Effector memory CD8-positive, alpha-beta T cell (primary cell): ENCODE measurements at places on chromosomes 16 and 17.

DNA sequence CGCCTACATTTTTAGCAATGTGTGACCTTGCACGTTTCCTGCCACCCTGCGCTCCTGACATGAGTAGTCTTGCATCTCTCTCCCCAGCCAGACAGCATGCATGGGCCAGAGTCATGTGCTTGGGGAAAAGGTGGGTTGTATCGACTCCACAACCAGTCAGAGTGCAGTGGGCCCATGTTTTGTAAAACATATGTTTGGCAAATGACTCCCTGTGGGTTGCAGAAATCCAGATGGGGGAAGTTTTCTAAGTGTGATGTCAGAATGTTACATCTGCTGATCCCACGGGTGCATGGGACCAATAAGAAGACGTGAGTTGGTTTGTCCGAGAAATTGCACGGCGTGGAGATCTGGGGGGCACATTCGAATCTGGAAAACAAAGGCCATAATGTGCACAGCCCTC, 147.1 kb downstream of the FOXL1 start:
- DNase-seq: no peak

DNA sequence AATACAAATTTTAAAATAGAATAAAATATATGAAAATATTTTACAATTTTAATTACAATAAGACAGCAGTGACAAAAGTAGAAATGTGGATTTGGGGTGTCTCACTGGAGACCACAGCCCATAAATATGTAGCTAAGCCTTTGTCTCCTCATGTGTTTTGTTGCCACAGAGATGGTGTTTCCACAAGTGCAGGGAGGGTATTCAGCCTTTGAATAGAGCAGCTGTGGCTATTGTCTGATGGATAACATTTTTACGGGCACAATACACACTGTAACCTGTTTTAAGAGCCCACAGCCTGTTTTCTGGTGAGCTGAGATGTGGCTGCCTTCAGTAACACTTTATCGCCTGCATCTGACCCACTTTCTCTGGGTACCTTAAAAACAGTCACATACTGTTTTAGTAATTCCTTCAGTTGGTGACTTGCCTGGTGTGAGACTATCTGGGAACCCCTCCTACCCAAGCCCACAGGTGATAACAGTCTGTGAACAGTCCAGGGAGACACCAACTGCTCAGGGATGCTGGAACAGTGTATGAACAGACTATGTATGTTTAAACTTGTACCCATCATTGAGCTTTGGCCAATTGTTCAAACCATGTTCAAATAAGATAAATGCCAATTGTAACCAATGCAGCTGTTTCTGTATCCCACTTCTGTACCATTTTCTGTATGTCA, 7.8 kb upstream of the AHSP start:
- no peak for DNase-seq

GRCh38 chr17:60354223-60354622, 37.7 kb downstream of the USP32 start:
- no peak for DNase-seq

GRCh38 chr17:75064460-75064859, 17.4 kb downstream of the KCTD2 start:
- DNase-seq: no peak

DNA sequence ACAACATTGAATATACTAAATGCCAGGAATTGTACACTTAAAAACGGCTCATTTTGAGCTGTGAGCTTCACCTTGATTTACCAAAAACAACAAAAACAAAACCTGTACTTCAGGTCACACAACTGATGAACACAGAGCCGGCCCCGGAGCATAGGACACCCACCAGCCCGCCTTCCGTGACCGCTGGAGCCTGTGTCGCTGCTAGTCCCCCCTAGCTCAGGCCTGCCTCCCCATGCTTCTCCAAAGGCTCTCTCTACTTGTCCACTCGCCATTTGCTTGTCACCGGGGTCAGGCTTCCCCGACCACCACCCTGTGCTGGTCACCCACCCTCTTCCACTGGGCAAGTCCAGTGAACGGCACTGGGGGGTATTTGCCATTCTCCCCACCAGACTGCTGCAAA, 113.8 kb upstream of the TNRC6C start:
- no peak for DNase-seq

DNA sequence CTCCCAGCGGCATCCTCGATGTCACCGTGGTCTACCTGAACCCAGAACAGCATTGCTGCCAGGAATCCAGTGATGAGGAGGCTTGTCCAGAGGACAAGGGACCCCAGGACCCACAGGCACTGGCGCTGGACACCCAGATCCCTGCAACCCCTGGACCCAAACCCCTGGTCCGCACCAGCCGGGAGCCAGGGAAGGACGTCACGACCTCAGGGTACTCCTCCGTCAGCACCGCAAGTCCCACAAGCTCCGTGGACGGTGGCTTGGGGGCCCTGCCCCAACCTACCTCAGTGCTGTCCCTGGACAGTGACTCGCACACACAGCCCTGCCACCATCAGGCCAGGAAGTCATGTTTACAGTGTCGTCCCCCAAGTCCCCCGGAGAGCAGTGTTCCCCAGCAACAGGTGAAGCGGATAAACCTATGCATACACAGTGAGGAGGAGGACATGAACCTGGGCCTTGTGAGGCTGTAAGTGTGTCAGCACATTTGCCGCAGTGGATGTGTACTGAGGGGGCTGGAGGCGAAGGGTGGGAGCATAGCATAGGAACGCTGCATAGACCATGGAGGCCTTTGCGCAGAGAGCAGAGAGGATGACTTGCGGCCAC, 3.3 kb upstream of the TEDC2 start:
- DNase-seq: no peak

DNA sequence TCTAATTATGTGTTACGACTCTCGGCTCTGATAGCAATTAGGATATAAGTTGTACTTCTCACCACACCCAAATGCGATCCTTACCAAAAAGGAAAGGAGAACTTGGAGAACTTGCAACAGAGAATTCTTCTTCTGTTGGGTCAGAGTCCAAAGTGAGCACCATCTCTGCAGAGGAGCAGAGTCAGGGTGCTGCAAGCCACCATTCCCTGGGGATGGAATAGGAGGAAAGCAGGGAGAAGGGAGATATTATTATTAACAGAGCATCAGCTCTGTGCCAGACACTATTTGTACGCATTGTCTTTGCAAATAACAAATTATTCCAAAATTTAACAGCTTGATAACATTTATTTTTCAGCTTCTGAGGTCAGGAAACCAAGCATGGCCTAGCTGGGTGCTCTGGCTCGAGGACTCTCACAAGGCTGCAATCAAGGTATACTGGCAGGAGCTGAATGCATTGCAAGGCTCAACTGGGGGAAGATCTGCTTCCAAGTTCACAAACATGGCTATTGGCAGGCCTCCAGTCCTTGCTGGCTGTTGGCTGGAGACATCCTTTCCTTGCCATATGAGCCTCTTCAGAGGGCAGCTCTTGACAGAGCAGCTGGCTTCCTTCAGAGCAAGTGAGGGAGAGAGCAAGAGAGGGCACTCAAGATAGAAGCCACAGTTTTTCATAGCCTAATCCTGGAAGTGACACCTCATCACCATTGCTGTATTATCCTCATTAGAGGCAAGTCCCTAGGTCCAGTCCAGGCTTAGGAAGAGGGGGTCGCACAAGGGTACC, 296.2 kb upstream of the CDH5 start:
- DNase-seq: no peak

DNA sequence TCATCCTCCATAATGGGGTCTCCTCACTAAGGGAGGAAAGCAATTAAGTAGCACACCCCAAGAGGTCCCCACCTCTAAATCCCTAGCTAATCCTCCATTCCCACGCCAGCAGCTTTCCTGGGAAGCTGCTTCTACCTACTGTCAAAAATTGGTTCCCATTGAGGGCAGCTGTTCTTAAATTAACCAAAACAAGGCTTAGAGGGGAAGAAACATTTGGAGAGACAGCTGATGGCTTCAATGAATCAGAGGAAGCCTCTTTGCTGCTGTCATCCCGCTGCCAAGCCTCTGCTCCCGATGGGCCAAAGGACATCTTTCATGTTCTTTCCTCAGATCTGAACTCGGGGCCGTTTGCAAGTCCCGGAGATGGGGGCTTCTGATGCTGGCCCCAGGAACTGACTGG, 26.6 kb downstream of the AIPL1 start:
- DNase-seq: no peak

DNA sequence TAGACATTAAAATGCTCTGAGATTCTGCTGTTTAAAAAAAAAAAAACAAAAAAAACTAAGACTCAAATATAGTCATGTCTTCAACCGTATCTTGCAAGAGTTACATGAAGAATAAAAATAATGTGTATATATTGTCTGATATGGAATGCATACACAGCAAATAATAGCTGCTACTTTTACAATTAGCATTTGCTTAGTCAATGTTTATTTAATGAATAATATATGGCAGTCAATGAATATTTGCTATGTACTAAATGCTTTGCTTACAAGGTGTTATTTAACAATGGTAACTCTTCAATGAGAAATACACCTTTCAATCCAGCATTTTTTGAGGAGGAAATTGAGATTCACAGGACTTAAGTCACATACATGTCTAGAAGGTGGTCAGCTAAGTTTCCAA, 718.8 kb upstream of the SOX9 start:
- DNase-seq: no peak

DNA sequence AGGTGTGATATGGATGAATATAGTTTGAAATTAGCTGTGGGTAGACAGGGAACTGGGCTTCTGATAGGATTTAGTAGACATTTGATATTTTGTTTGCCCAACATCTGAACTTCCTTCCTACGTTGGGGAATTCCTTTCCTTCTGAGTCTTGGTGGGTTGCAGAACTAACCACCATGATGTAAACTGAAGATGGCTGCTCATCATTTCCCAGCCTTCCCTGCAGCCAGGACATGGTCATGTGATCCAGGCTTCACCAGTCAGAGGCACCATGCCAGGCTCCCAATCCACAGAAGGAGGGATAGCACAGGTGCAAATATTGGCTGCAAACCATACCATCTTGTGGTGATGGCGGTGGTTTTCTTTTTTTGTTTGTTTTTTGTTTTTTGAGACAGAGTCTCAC, 57.4 kb downstream of the EMP2 start:
- no peak for DNase-seq

DNA sequence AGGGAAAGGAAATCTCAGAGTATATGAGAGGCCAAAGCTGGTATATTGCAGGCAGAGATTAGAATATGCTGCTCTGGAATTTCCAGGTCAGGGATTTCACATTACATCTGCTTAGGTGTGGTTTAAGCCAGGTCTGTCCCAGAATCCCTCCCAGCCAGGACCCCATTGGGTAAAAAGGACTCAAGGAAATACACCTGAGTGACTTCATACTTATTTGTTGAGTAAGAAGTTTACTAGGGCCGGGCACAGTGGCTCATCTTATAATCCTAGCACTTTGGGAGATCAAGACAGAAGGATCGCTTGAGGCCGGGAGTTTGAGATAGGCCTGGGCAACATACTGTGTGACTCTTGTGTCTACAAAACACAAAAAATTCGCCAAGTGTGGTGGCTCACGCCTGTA, 7.2 kb downstream of the PIPOX start:
- no peak for DNase-seq

- DNase-seq: no peak
Measured at GRCh38 chr16:51110700-51111157, 40.3 kb downstream of the SALL1 start.

DNA sequence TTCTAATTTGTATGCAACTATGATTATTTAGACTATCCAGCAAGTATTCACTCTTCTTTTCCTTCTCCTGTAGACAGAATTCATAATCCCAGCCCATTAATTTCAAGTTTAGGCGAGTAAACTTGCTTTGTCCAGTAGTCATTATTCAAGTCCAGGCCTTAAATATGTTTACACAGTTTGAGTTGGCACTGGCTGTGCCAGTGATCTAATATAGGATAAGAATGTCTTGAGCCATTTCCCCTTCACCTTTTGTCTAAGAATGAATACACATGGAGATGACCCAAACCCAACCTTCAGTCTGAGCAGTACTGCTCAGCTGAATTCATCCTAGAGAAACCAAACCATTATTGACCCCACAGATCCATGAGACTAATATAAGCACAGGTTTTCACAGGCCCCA, 930.4 kb upstream of the CDH8 start:
- DNase-seq: no peak

DNA sequence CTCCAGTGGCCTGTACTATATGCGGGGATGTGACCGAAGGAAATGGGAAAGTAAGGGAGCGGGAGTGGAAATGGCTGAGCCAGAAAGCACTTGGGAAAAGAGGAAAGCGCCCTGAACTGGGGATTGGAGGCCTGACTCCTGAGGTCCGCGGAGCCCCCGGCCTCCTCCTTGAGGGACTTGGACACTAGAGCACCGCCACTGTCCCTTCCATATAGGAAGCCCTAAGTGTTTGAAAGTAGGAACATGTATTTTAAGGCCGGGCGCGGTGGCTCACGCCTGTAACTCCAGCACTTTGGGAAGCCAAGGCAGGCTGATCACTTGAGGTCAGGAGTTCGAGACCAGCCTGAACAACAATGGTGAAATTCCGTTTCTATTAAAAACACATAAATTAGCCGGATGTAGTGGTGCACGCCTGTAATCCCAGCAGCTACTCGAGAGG, 530 bp upstream of the ZDHHC7 start:
- no peak for DNase-seq

GRCh38 chr17:8806253-8806925, 7.2 kb upstream of the MFSD6L start:
- no peak for DNase-seq
